ENCODE measurements at places on chromosomes 5 and 9.

DNA sequence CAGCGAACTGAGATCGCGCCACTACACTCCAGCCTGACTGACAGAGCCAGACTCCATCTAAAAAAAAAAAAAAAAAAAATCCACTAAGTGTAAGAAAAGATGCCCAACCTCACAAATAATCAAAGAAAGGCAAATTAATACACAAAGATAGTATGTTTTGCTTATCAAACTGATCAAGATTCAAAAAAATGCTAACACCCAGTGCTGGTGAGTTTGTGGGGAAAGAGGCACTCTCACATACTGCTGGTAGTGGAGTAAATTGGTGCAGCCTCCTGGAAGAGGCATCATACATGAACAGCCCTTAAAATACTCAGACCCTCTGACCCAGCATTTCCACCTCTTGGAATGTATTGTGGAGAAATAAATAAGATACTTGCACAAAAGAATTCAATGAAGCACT lies 70.2 kb upstream of the LMX1B start:
- DNase-seq, result no peak

DNA sequence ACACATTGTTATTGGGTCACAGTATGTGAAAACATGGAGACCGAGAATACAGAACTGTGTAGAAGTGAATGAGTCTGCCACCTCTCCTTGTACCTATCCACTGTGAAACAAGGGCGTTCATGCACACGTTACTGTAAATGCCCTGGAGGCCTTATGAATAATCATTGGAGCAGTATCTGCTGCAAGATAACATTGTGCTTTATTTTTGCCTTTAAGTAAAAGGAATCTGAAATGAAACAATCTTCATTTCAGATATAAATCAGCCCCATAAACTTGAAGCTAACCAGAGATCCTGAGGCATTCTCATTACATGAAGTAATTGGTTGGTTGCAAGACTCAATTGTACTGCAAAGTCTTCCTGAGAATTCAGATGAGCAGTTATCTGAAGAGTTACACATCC lies 419.6 kb downstream of the KDM4C start:
- no peak for DNase-seq

DNA sequence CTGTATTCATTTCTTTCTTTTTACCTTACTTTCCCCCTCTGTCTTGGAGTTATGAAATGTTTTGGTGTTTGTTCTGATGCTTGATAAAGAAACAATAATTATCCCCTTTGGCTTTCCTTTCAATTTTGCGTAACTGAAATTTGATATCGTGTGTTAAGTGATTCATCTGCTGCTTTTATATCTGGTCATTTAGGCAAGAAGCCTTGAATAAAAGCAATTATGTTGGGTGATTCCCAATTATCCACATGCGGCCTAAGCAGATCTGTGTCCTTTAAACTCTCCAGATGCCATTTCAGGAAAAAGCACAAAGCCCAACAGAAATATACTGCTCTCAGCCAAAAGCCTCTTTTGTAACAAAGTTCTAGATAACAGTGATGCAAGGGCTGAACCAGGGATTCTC lies 92.8 kb downstream of the TAF11L14 start:
- DNase-seq, result no peak

DNA sequence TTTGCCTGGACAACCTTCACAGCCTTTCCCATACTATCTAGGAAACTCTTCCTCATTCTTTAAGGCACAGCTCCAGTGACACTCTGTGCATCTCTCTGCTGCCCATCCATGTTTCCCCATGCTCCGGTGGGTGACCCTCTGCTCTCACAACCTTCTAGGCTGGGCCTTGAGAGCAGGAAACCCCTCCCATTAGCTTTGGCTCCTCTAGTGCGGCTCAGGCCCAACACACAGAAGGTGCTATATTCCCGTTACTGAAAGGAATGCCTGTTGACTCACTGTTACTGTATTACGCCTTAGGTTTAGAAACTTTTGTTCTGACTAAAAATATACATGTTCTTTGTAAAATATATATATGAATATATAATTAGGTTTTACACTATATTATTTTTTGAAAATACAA lies 8.1 kb upstream of the CCL28 start:
- no peak for DNase-seq

DNA sequence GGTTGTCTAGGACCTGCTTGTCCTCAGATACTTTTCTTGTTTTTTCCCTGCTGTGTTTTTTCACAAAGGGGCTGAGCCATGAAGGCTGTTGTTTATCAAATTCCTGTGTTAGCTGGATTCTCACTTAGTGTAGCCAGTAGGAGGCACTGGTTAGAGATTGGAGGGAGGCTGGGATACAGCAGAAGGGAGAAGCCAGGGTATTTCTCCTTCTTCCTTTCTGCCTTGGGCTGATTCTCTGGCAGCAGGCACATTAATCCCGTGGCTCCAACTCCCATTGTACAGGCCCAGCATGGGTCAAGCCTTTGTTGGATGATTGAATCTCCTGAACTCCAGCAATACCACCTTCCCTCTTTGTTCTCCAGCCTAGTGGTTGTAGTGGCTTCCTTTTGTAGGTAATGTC lies 46.4 kb upstream of the FAM170A start:
- DNase-seq, result no peak

- no peak for DNase-seq
These were observed 46.0 kb upstream of the SRFBP1 start for GRCh38 chr5:121915765-121916164.

- no peak for DNase-seq
These were observed 109.1 kb downstream of the SUSD1 start for GRCh38 chr9:112065806-112066606.

- no peak for DNase-seq
These were observed 163.2 kb downstream of the SH3GL2 start for GRCh38 chr9:17742067-17742466.

GRCh38 chr9:136656183-136656738 lies 6.5 kb upstream of the EGFL7 start:
- peak; percentile 15 for DNase-seq

- DNase-seq, result no peak
These were observed 124.3 kb upstream of the RAI14 start for GRCh38 chr5:34531751-34532360.

GRCh38 chr5:115838885-115839518 lies 2.4 kb downstream of the ATG12 start:
- DNase-seq, result peak; percentile 70

DNA sequence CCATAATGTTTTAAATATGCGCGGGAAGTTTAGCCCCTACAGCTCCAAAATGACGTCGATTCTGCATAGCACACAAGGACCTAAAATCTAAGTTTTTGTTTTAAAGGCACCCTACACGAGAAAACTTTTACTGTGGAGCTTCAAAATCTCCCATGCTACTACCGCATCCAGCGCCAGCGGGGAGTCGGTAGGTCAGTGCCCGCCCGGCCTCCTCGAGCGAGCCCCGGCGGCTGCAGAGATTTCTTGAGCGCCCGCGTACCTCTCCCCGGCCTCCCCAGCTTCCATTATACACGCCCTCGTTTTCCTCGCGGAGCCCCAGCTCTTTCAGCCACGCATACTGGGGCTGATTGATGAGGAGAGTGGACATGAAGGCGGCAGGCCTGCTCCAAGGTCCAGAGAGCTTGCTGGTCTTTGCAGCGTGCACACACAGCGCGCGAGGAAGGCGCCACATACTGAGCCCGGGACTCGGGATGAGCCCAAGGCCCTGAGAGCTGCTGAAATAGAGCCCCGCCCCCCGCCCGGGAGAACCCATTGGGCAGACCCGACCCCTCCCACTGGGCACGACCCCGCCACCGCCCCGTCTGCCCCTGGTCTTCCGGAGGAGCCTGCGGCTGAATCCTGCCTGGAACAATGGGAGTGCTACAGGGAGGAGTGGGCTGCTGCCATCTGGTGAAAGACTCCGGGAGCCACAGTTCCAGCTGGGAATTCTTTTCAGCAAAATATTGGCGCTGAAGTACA lies at the start of gene ALDH7A1:
Gene ALDH7A1 (minus strand): TSS at position 472 of the 738 bp plus-strand sequence. CDS start 21 bp downstream, at position 451.
- DNase-seq, result peak; percentile 61

DNA sequence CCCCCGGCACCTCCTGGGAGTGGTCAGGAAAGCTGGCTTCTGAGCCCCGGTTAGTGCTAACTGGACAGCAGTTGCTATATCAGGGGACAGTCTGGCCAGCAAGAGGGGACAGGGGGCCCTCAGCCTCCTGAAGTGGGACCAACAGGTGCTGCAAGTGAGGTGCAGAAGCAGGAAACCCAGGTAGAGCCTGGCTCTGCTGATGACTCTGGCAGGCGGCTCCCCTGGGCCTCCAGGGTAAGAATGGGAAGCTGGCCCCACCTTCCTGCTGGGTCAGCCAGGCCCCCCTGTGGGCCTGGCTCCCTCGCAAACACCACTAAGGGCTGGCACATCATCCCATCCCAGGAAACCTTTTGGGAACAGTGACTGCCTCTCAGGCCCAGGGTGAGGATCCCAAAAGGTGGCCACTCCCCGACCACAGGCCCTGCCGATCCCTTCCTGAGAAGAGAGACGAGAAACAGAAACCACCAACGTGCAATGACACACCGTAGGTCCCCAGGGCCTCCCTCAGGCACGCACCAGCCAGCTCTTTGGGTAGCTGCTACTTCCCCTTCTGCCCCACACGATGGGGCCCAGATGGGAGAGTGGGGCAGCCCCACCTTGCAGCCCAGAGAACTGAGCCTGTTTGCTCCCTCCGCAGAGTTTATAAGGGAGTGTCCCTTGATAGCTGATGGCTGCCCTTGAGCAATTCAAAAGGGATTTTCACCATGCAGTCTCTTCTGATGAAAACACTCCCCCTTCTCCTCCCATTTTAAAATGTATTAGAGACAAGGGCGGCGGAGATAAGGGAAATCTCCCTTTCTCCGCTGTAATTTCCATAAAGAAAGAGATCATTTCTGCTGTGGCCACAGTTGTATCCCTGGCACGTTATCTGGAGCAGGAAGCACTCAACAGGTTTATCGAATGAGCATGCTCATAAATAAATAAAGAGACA lies 76.8 kb downstream of the STK10 start:
- peak; percentile 95 for DNase-seq

DNA sequence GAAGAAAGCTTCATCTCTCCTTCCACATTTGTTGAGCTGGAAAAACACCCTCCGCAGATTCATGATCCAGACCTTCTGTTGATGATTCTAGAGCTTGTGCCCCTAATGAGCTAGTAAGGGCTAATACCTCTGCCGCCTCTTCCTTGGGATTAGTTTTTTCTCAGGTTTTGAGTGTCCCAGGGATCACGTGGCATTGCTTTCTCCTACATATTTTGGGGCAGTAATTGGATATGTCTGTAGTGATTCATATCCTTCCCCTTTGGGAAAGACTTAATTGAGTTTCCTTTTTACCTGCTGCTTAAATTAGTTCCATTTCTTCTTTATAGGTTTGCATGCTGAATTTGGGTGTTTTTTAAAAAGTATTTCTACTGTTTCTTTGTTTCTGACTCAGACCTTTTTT lies 143.9 kb downstream of the GOLPH3 start:
- no peak for DNase-seq

DNA sequence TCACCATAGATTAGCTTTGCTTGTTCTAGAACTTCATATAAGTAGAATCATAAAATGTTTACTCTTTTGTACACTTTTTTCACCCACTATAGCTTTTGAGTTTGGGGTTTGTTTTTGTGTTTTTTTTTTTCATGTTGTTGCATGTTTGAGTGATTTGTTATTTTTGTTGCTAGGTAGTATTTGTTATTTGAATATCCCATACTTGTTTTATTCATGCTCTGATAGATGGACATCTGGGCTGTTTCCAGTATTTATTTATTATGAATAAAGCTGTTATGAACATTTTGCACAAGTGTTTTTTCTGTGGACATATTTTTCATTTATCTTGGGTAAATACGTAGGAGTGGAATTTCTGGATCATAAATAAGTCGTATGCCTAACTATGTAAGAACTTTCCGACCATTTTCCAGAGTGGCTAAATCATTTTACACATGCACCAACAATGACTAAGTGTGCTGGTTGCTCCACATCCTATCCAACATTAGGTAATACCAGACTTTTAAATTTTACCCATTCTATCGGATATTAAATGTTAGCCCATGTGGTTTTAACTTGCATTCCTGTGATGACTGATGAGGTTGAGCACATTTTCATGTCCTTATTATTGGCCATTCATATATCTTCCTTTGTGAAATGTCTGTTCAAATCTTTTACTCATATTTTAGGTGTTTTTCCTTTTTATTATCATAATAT lies 69.1 kb upstream of the NR4A3 start:
- DNase-seq, result no peak

- DNase-seq, result no peak
These were observed 171.0 kb downstream of the ZNF462 start for GRCh38 chr9:107033966-107034365.

- no peak for DNase-seq
These were observed 5.9 kb downstream of the FBN2 start for GRCh38 chr5:128532127-128532526.

DNA sequence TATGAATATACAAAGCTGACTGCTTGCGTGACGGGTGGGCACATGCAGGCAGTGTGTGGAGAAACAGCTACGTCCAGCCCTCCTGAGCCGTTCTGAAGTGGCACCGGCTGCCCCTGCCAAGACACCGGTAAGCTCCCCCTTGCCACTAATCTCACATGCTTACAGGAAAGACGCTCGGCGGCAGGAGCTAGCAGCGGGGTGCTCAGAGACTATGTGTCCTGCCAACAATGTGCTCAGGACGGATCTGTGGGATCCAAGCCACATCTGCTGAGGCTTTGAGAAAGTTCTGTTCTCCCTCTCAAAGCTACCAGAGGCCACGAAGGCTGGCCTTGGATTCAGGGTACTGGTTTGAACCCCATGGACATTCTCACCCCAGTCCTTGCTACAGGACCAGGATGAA lies 157.2 kb upstream of the PHYKPL start:
- no peak for DNase-seq

All from B cell (primary cell).